ENCODE measurements at places on chromosomes 5 and 9.
A peak's percentile ranks its signal among the peaks of the same experiment; 100 is the strongest.

GRCh38 chr9:74404620-74405019, 92.5 kb upstream of the RORB start:
- DNase-seq = no peak

DNA sequence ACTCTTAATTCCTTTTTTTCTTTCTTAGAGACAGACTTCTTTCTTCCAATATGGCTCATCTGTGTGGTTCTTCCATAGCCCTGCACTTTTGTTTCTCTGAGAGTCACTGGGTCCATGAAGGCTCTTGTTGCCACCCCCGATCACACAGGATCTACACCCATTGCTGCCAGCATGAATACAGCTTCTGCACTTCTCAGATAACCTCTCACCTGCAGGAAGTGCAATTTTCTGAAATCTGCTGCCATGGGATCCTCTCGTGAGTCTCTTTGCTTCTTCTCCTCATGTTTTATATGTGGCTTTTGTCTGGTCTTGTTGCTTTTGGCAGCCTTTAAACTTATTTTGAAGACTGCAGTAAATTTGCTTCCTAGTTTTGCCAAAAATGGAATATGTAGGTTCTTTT, 171.2 kb downstream of the TMEM167A start:
- DNase-seq = no peak

GRCh38 chr9:114070188-114071103, 7.7 kb downstream of the AMBP start:
- no peak for DNase-seq

- DNase-seq = no peak
These were observed 3.9 kb downstream of the FLT4 start for GRCh38 chr5:180645274-180646204.

- no peak for DNase-seq
These were observed 1061.9 kb upstream of the CDH18 start for GRCh38 chr5:21049901-21050300.

DNA sequence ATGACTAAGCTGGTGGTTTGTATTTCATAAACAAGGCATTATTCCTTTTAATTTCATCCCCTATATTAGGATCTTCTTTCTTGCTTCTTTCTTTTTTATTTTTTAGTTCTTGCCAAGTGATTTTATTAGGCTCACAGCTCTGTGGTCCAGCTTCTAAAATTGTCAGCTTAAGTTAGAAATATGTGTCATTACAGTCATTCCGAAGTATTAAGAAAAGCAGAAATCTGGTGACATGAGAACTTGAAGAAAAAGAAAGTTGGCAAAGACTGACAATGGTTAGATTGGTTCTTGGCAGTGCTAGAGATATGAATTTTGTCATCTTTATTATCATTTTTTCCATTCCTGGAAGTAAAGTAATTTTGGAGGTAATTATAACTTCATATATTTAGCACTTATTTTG, 166.5 kb upstream of the PRR16 start:
- DNase-seq = peak; percentile 43

DNA sequence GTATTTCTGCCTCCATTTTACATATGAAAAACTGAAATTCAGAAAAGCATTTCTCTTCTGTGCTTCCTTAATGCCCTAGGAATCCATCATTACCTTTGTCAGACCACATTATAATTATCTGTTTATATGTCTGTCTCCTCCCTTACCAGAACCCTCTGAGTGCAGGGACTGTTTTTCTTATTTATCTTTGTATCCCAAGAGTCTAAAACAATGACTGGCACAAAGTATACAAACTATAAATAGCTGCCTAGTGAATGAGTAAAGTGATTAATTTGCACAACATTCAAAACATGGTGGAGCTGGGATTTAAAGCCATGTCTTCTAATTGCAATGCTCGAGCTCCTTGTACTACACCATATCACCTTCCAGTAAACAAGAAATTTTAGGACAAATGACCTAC, 49.3 kb upstream of the HK3 start:
- no peak for DNase-seq

GRCh38 chr5:147911427-147911826, 5.1 kb upstream of the C5orf46 start:
- DNase-seq = no peak

DNA sequence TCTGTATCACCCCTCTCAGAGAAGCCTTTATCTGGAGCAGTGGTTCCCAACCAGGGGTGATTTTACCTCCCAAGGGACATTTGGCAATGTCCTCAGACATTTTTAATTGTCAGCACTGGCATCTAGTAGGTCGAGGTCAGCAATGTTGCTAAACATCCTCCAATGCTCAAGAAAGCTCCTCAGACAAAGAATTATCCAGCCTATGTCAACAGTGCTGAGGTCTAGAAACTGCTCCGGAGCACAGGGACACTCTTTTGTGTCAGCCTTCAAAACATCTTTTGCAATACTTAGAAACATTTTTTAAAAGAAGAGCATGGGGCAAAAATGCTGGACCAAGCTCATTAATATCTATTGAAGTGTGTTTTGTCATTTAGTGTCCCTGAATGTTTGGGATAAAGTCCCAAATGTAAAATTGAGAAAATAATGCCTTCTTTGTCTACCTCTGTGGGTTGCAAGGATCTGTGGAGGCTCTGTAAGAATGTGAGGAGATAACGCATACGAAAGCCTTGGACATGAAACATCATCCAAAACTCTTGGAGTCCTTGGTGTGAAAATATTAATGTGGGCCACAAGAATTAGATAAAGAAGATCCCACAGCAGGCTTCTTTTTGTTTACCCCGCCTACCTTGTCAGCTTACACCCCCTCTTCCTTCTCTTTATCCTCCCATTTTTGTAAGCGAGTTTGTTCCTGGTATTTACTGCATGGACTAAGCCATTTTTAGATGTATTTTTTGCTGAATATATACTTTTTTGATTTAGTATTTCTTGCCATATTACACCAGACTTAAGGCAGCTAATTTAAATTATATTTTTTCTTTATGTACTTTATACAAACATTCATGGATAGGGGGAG, 193.5 kb downstream of the CD180 start:
- DNase-seq = no peak

DNA sequence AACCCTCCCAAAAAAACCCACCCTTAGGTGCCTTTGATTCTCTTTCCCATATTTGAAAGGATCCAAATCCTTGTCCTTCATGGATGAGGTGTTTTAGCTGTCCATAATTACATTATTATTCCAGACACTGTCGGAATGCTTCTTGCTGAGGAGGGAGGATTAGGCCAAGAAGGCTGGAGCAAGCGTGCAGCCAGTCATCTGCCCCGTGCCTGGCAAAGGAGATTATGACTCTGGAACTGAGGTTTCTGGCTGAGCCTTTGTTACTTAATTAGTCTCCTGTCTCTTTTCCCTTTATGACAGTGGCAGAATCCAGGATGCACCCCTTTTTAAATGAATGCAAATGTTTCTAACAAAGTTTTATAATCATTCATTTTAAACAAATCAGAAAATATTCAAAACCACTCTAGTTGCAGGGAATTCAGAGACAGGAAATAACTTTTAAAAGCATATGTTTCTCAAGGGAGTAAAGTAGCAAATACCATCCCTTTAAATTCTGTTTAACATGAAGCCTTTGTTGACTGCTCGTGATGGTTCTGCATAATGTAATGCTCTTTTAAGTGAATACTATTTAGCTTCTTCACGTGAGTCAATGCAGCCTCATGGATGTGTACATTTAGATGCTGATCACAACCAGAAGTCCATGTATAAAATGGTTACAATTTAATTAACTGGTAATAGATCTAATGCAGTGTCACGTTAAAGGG, 69.8 kb downstream of the GALNT10 start:
- peak; percentile 56 for DNase-seq

Measured in fibroblast of upper back skin (primary cell).